ENCODE measurements at places on chromosomes 1 and 21.

DNA sequence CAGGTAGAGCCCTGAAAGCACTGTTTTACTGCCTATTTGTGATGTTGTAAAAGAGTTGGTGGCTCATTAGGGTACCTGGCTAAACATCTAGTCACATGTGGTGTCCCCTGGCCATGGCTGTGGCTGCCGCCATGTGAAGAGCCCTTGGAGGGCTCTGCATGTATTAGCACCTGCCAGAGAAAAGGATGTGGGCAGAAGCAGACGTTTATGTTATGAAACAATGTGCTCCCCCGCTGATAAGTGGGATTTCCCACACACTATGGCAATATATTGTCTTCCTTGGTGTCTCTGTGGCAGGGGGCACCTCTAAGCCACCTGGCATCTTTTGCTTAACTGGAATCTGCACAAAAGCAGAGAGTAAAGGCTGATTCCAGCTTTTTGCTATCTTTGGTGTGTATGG, 9.6 kb downstream of the TENT5C start:
- no peak for DNase-seq

GRCh38 chr1:245370905-245371581, 216.3 kb downstream of the KIF26B start:
- DNase-seq, result no peak

GRCh38 chr1:30336550-30337323, 386.6 kb downstream of the MATN1 start:
- DNase-seq, result no peak

GRCh38 chr1:228515200-228515834, 28.1 kb downstream of the RNF187 start:
- no peak for DNase-seq

GRCh38 chr1:77986810-77987209, 7.9 kb upstream of the FUBP1 start:
- no peak for DNase-seq

All from GM12891 (cell line).